Occipital lobe (tissue), 3 donors: ENCODE measurements at places on chromosomes 6 and 20. TPM values are rescaled to one million over a fixed set of nuclear protein-coding genes. Genes with fewer than 3 reads are reported as not detected.

Gene RGL2
- total RNA-seq, result 13.7 TPM

Gene RNF182
- 73.6 TPM for total RNA-seq

Gene EYA4
- total RNA-seq, result 0.47 TPM

Gene CTCFL
- total RNA-seq, result not detected

Gene SLC17A2
- total RNA-seq, result not detected

Gene ADGB
- 0.94 TPM for total RNA-seq

Gene ATG5
- total RNA-seq, result 76.1 TPM

Gene INSM1
- total RNA-seq, result 15.9 TPM

Gene SGK1
- total RNA-seq, result 75.5 TPM

Gene OR2J3
- total RNA-seq, result not detected

Gene DLGAP4
- total RNA-seq, result 29.9 TPM

Gene TRAPPC3L
- not detected for total RNA-seq

Gene TLDC2
- 0.31 TPM for total RNA-seq

Gene SLC17A1
- not detected for total RNA-seq

Gene KCNB1
- 5.8 TPM for total RNA-seq

Gene SIRPA
- total RNA-seq, result 3.9 TPM

Gene AVP
- not detected for total RNA-seq

Gene SLC22A3
- 3.7 TPM for total RNA-seq

Gene TENT5A
- 3.4 TPM for total RNA-seq
